CD4-positive, alpha-beta T cell treated with Interferon alpha-2 for 1 hour (primary cell): ENCODE measurements at places on chromosomes 1 and 21.

- no peak for DNase-seq
Observed at GRCh38 chr1:12552951-12553921, 64.8 kb downstream of the DHRS3 start.

- no peak for DNase-seq
Observed at GRCh38 chr1:84635429-84635828, 54.8 kb downstream of the SSX2IP start.

GRCh38 chr1:231921646-231922345 lies 295.2 kb downstream of the DISC1 start:
- DNase-seq = no peak

DNA sequence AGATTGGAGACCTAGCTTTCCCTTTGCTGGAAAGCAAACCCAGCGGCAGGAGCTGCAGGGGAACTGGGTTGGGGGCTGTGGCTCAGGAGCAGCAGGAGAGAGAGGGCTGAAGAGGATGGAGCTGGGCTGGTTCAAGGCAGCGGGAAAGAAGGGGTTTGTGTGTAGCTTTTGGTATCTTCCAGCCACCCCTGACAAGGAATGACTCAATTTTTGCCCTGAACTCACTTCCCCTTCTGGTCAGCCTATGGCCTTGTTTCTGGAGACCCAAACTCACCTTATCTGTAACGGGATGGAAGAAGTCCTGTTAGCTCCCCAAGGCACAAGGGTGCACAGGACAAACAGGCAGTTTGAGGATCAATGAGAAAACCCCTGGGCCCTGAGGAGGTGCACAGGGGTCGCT lies 13.1 kb downstream of the C1orf115 start:
- no peak for DNase-seq

DNA sequence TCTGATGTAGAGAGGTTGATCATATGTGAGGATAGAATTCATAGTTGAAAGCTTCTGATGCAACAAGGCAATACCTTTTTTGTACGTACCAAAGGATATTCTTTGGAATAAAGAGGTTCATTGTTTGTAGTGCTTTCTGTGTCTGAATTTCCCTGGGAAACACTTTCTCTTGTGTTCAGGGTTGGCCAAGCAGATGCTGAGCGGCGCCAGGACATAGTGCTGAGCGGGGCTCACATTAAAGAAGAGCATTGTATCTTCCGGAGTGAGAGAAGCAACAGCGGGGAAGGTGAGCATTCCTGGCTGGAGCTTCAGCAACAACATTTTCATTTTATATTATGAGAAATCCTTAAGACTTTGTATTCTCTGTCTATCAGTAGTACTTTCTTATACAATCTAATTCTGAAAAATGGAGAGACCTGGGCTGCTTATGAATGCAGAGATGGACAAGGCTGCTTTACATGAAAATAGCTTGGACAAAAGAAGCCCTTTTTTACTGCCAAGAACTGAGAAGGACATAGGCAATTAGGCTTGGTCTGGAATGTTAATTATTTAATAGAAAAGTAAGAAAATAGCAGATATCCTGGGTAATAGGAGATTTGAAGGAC lies 85.2 kb downstream of the KIF1B start:
- no peak for DNase-seq

GRCh38 chr1:64616039-64616438 lies 128.8 kb upstream of the RAVER2 start:
- no peak for DNase-seq

DNA sequence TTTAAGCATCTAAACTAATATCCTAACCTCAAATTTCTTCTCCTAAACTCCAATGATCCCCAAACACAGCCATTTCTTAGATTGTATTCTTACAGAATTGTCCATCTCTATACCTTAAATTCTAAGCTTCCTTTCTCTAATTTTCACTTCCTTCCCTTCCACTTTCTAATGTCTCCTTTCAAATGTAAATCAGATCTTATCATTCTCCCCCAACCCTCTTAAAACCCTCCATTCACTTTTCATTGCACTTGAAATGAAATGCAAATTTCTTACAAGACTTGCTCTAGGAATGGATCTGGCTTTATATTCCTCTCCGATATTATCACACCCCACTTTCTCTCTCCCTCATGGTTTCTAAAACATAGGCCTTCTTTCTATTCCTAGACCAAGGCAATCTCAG lies 534.6 kb downstream of the LMO4 start:
- no peak for DNase-seq

DNA sequence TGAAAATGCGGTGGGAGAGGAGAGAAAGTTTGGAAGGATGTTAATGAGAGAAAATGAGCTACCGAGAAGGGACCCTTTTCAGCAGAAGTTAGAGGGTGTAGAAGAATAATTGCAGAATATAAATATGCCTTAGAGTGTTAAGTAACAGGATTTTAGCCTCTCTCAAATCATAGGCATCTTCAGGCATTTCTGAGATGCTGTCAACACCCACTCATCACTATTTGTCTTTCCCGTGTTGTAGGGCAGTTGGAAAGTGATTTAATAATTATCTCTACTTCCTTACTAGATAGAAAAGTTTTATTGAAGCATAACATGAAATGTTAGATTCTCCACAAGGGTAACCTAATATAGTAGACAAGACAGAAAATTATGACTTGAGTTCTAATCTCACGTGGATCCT lies 96.4 kb upstream of the RGS4 start:
- DNase-seq = no peak

GRCh38 chr1:8816831-8817411 lies 519 bp downstream of the RERE start:
- peak; percentile 2 for DNase-seq

- no peak for DNase-seq
Observed at GRCh38 chr1:56803561-56804156, 15.5 kb downstream of the FYB2 start.

GRCh38 chr1:44059212-44059611 lies 27.9 kb upstream of the SLC6A9 start:
- no peak for DNase-seq

GRCh38 chr1:228913626-228914414 lies 178.5 kb downstream of the RHOU start:
- DNase-seq = no peak

- DNase-seq = no peak
Observed at GRCh38 chr1:117753652-117754051, 147.8 kb downstream of the TENT5C start.

GRCh38 chr21:38917043-38917774 lies 111.5 kb downstream of the ETS2 start:
- DNase-seq = no peak

- DNase-seq = no peak
Observed at GRCh38 chr1:150530491-150531159, 15.1 kb downstream of the FALEC start.

GRCh38 chr1:47915677-47916353 lies 81.4 kb downstream of the TRABD2B start:
- DNase-seq = no peak

GRCh38 chr1:38559446-38560165 lies 300.0 kb downstream of the RRAGC start:
- DNase-seq = peak; percentile 83

GRCh38 chr1:45928486-45929205 lies 125.2 kb downstream of the MAST2 start:
- no peak for DNase-seq

GRCh38 chr1:82697965-82698364 lies 897.2 kb downstream of the ADGRL2 start:
- no peak for DNase-seq

DNA sequence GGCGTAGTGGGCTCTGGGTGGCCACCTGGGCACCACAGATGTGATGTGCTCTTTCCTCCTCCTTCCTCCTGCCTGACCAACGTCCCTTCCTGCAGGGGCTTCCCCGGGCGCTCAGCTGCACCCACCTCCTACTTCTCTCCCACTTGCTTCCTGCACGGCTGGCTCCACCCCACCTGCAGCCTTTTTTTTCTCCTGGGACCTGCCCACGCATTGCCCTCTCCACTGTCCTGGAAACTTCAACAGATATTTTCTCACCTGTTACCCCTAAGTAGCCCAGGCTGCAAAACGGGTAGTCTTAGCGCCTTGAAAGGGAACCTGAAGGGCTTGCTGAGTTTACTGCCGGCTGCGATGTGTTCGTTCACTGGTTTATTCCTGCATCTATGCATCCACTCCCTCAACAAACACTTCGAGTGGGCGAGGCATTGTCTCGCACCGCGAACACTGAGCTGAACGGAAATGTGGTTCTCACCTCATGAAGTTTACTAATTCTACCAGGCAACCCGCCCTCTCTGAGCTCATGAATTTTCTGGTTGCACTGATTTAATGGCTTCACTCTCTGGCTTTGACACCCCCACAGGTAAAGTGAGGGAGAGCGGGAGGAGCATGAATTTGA lies 23.6 kb downstream of the ZBTB18 start:
- DNase-seq = peak; percentile 78

GRCh38 chr1:2150801-2151200 lies 43.8 kb downstream of the FAAP20 start:
- no peak for DNase-seq

DNA sequence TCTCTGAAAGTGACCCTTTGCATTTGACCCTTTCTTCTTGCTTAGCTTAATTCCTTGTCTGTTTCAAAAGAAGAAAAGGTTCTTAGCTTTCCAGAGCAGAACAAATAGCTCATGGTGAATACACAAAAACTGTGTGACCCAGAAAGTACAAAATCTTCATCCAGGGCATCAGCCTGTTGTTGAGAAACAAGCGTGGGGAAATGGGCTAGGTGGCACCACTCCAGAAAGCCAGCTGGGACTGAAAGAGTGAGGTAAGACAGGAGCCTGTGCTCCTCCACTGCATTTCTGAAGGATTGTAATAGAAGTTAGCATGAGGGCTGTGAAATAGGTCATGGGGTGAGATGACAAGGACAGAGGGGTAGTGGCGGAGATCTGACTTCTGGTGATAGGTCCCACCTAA lies 45.8 kb downstream of the CYP2J2 start:
- no peak for DNase-seq

DNA sequence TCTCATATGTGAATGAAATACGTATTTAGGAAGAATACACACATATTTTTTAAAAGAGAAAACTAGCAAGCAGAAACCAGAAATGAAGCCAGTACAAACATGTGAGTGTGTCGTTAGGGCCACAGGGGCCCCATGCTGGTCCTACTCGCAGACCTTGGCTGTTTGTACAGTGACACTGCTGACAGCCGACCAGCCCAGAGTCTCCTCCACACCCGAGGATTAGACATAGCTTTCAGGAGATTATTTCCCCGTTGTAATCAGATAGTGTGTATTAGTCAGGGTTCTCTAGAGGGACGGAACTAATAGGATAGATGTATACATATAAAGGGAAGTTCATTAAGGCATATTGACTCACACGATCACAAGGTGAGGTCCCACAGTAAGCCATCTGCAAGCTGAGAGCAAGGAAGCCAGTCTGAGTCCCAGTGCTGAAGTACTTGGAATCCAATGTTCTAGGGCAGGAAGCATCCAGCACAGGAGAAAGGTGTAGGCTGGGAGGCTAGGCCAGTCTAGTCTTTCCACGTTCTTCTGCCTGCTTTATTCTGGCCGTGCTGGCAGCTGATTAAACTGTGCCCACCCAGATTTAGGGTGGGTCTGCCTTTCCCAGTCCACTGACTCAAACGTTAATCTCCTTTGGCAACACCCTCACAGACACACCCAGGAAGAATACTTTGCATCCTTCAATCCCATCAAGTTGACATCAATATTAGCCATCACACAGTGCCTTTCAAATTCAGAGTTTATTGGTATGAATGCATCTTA lies 51.2 kb downstream of the DIP2A start:
- DNase-seq = no peak

DNA sequence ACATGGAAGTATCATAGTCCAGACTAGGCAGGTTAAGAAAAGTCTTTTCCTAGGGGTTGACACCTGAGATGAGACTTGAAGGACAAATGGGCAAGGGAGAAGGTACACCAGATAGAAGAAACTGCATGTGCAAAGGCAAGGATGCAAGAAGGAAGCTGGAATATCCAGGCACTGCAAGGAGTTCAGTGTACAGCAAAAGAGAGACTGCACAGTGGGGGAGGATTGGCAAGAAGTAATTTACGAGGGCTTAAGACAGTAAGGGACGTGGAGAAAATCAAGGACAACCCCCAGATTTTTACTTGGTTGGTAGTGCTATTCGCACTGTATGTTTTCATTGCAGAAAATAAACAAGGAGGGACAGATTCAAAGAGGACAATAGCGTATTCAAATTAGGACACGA lies 58.5 kb downstream of the DNM3 start:
- DNase-seq = no peak

- no peak for DNase-seq
Observed at GRCh38 chr1:197390856-197391255, 122.8 kb downstream of the CRB1 start.

DNA sequence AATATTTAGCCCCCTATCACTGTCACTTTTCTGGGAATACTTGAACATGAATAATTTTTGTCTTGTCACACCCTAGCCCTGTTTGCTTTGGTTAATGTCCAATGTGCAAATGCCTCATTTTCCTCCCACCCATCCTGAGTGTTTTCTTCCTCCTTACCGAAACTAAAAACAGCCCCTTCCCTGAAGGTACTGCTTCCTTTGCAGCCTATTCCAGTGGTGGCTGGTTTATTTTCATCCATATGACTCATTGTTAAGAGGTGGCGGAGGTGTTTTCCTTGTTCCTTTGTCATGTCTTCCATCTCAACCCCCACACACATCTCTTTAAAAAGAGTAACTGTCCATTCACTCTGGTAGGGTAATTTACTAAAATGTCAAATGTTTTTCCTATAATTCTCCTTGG lies 40.4 kb downstream of the CD55 start:
- no peak for DNase-seq

- no peak for DNase-seq
Observed at GRCh38 chr1:19794583-19794982, 5.1 kb downstream of the TMCO4 start.

GRCh38 chr1:89545264-89546038 lies 20.8 kb downstream of the LRRC8B start:
- DNase-seq = no peak

- DNase-seq = no peak
Observed at GRCh38 chr1:57088653-57089052, 122.8 kb upstream of the C8B start.

- DNase-seq = no peak
Observed at GRCh38 chr1:186178426-186179043, 196.5 kb downstream of the TPR start.

GRCh38 chr1:88802404-88802803 lies 89.0 kb downstream of the GTF2B start:
- DNase-seq = no peak

GRCh38 chr1:155043301-155043702 lies 7.8 kb upstream of the ADAM15 start:
- DNase-seq = no peak
